ENCODE measurements at places on chromosomes 7 and 10.
A peak's percentile ranks its signal among the peaks of the same experiment; 100 is the strongest.

DNA sequence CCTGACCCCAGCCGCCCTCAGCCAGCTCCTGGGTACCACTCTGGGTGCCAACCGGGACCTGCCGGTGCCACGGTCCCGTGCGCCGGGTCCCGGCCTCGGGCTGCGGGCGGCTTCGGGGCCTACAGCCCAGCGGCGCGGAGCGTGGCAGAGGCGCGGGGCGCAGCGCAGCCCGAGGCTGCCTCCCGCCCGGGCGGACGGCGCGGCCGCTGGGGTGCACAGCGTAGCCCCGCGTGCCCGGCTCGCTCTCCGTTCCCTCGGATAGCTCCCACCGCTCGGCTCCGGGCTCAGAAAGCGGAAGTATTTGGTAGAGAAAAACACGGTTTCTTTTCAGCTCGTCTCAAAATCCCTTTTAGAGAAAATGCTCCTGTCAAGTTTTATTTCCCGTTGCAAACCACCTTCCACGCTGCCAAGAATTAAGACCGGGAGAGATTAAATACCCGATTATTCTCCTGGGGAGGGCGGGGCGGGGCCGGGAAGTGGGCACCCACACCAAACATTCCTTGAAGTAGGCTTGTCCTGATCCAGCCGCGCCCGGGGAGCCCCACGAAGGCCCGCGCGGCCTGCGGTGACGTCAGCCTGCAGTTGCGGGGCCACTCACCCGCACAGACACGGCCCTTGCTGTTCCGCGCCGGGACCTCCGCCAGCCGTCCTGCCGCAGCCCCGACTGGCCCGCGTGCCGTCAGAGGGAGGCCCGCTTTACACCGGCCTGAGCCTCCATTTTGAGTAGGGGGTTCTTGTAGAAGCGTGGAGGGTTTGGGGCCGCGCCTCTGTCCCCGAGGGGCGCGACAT lies 7.2 kb downstream of the HOXA13 start:
- DNase-seq, result peak; percentile 79

- no peak for DNase-seq
These were observed 84.8 kb upstream of the LRRC4 start for GRCh38 chr7:128115821-128116723.

- DNase-seq, result no peak
These were observed 23.6 kb downstream of the SORBS1 start for GRCh38 chr10:95537542-95537927.

DNA sequence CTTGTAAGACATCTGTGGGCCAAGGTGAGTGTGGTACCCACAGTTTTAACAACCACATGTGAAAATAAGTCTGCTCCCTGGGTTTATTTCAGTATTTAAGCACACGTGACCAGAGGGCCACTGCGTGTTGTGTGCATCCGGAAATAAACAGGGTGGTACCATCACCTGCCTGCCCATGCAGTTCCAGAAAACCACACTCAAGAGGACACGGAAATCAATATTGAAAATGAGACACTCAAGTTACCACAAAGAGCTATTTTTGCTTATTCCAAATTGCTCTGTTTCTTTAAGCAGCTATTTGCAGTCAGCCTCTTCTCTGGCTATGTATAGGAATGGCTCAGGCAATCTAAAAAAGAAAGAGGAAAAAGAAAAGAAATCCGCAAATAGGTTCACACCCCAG lies 71.8 kb upstream of the LOXL4 start:
- no peak for DNase-seq

- DNase-seq, result no peak
These were observed 49.1 kb downstream of the STRA8 start for GRCh38 chr7:135282561-135283254.

- DNase-seq, result no peak
These were observed 27.7 kb downstream of the BCCIP start for GRCh38 chr10:125850766-125851731.

- no peak for DNase-seq
These were observed 53.6 kb upstream of the DNAAF5 start for GRCh38 chr7:672891-673290.

DNA sequence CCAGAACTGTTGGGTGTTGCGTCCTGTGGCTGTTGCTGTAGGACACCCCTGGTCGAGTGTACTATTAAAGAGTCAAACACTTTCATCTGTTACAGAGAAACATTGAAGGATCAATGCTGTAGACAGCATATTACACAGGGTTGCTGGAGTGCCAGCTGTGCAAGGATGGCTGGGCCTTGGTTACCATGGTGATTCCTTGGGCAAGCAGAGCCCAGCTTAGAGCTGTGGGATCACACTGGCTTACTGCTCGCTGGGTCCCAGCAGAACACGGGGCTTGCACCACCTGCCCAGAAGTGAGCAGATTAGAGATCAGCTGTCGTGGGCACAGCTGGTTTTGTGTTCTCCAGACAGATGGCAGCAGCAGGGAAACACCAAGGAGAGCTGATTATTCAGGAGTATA lies 76.0 kb downstream of the GPR141 start:
- peak; percentile 44 for DNase-seq

GRCh38 chr10:127154831-127155620 lies 41.4 kb downstream of the INSYN2A start:
- DNase-seq, result no peak

- peak; percentile 25 for DNase-seq
These were observed 38.9 kb upstream of the GDF10 start for GRCh38 chr10:47261121-47261520.

GRCh38 chr7:156819733-156820295 lies 73.2 kb downstream of the LMBR1 start:
- DNase-seq, result peak; percentile 76

GRCh38 chr7:94366832-94367231 lies 27.9 kb upstream of the COL1A2 start:
- no peak for DNase-seq

GRCh38 chr7:37065779-37066271 lies 341.5 kb upstream of the AOAH start:
- DNase-seq, result peak; percentile 81

DNA sequence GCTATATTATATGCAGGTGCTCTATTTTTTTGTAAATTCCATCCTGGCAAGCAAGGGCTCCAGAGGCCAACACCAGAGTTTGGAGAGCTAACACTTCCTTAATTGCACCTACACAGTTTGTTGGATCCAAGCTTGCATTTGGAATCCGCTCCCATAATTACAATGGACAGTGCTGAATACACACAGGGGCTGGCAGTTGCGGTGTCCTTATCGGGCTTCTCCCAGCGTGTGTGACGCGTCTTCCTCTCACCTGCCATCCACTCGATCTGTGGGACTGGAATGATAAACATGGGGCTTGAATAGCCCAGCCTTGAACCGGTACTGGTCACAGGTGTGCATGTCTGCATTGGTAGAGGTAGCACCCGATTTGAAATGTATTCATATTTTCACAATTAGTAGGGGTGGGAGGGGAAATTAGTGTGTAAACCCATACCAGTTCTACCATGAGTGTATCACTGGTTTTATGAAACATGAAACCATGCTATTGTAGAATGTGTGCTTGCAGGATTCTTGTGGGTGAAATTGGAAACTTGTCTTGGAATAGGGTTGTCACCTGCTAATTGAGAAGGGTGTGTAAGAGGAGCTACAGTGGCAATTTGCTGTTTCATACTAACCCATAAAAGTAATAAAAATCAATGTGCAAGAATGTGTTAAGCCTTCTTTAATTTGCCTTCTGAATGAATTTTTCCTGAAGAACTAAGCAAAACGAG lies 316.5 kb downstream of the WDR11 start:
- DNase-seq, result no peak

- no peak for DNase-seq
These were observed 119.5 kb upstream of the KLF6 start for GRCh38 chr10:3904419-3904960.

DNA sequence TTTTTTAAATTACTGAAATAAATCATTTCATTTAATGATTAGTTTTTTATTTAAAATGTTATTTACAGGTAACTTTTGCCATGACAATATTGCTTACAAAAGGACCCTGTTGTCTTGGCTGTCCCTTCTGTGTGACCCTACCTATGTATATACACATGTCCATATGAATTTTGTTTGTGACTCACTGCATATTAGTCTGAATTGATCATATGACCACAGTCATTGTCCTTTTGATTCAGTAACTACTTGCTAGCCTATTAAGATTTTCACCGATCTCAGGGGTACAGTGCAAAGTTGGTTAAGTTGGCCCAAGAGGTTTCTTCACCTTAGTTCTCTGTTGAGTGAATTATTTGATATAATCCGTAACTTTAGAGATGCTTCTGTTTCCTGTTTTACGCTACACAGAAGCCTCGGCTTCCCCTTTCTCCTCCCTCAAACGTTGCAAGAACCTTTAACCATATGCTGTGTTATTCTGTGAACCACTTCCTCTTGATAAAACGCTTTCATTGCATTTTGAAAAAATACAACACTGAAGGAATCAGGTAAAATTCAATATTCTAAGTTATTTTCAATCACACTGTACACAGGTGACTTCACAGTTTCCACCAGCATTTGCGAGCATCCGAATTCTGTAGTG lies 43.9 kb downstream of the APBB1IP start:
- DNase-seq, result peak; percentile 92

- no peak for DNase-seq
These were observed 16.3 kb downstream of the VSTM4 start for GRCh38 chr10:49099046-49099445.

DNA sequence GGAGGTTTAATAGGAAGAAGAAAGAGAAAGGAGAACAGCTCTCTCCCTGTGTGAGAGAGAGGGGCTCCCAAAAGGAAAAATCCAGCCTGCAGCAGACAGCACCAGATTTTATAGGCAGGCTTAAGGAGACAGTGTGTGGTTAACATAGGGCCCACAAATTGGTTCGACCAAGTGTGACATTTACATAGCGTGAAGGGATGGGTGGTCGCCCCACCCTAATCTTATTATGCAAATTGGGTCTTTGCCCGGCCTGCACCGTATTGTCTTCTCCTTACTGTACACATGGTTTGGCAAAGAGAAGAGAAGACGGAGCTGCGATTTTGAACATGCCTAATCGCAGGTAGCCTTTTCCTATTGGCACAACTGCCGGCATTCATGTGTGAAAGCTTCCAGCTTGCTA lies 756.3 kb downstream of the NXPH1 start:
- DNase-seq, result no peak

DNA sequence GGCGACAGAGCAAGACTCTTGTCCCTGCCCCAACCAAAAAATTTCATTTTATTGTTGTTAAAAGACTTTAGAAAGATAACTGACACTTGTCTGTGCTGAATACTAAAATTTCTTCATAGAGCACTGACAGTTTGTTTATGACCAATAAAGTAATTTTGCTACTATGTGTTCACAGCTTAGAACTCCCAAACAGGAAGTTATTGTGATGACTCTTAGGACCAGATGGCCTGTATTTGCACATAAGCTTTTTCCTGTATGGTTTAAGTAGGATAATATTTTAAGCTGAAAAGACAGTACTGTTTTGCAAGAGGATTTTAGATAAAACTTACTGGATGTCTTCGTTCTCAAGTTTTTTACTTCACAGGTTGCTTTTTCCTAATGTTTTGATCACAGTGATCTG lies 80.7 kb downstream of the MMRN2 start:
- DNase-seq, result peak; percentile 68

- DNase-seq, result no peak
These were observed 239.5 kb upstream of the POT1 start for GRCh38 chr7:125169088-125169487.

GRCh38 chr7:111568419-111568818 lies 6.1 kb upstream of the IMMP2L start:
- DNase-seq, result no peak

GRCh38 chr7:20896996-20897395 lies 110.3 kb upstream of the SP8 start:
- peak; percentile 51 for DNase-seq

- no peak for DNase-seq
These were observed 120.9 kb upstream of the ADAM12 start for GRCh38 chr10:126509182-126509581.

GRCh38 chr10:22536620-22537019 lies 177.8 kb downstream of the PIP4K2A start:
- peak; percentile 16 for DNase-seq

DNA sequence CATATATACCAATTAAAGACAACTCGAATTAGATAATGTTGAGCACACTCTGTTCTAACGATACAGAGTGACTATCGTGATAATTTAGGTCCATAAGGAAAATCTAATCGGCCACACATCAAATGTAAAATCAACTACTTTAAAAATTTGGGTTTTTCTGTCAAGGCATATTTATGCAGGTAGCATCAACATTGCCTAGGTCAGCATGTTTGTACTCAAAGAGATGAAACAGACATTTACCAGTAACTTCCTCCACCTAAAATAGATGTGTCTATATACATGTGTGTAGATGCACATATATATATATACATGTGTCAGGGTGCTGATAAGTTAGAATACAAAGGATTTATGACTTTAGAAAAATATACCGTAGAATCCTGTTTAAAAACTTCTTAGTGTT lies 22.0 kb downstream of the PSMC2 start:
- no peak for DNase-seq

GRCh38 chr10:121455377-121455776 lies 142.9 kb downstream of the FGFR2 start:
- DNase-seq, result peak; percentile 29

DNA sequence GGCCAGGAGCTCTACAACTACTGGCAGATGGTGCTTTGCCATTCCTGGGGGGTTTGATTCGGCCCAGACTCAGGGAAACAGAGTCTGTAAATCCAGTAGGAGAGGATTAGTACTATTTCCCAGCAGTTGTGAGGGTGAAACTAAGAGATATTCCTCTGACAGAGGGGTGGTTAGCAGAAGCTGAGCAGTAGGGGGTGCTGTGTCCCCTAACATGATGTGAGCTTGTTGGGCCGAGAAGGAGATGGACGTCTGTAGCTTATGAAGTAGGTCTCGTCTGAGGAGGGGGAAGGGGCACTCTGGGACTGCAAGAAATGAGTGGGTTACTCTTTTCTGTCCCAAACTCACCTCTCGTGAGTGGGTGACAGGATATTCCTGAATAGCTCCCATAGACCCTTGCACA lies 179.2 kb upstream of the MBL2 start:
- peak; percentile 72 for DNase-seq

- no peak for DNase-seq
These were observed 43.6 kb downstream of the PPP1R3A start for GRCh38 chr7:113875224-113875623.

DNA sequence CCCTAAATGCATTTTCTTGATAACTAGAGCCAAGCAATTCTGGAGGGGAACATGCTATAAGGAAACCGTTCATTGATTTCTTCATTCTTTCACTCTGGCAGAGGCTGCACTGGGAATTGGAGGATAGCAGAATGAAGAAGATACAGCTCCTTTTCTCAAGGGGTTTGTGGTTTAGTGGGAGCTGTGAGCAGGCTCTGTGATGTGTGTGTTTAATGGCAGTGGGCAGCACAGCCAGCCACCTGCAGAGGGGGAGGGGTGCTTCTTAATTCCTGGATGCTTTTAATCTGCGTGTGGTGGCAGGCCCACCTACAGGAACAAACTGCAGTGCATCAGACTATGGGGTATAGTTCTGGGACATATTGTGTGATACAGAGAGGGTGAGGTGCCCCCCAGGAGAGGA lies 31.9 kb downstream of the RPS24 start:
- no peak for DNase-seq

- peak; percentile 27 for DNase-seq
These were observed 21.3 kb downstream of the SSMEM1 start for GRCh38 chr7:130228840-130229502.

All from hematopoietic multipotent progenitor cell treated with erythropoietin and hydrocortisone succinate and interleukin-3 and kit ligand, for 4 days (in vitro differentiated cells).